ENCODE measurements at places on chromosomes 2 and 18. TPM values are rescaled to one million over a fixed set of nuclear protein-coding genes. Genes with fewer than 3 reads are reported as not detected.

GRCh38 chr2:191912764-191913163, 65.9 kb upstream of the CAVIN2 start:
- H3K4me3 ChIP-seq: no peak overlapping the region
- H3K36me3 ChIP-seq: no peaks in the 10 kb centered on the region
- H3K27ac ChIP-seq: no peak overlapping the region

GRCh38 chr18:77167251-77167650, 34.7 kb upstream of the MBP start:
- H3K4me3 ChIP-seq: no peak overlapping the region
- H3K27me3 ChIP-seq: no peaks in the 10 kb centered on the region
- no peak overlapping the region for H3K27ac ChIP-seq
- no peaks in the 10 kb centered on the region for H3K4me1 ChIP-seq

- H3K27me3 ChIP-seq: no peaks in the 10 kb centered on the region
- H3K27ac ChIP-seq: peak overlapping the region; percentile 37
- no peaks in the 10 kb centered on the region for H3K36me3 ChIP-seq
- no peak overlapping the region for H3K4me3 ChIP-seq
- DNase-seq: no peak
These were observed 777 bp upstream of the RAB17 start for GRCh38 chr2:237591141-237591881.

QPCT gene
- total RNA-seq: 1.2 TPM

All from esophagus muscularis mucosa (tissue), 4 donors.